Left lung (tissue), 14 donors: ENCODE measurements at places on chromosomes 11 and 22. TPM values are rescaled to one million over a fixed set of nuclear protein-coding genes. Genes with fewer than 3 reads are reported as not detected.

The EPS8L2 gene
- polyA plus RNA-seq = 52.5 TPM

The YPEL4 gene
- polyA plus RNA-seq = 7.2 TPM

The EIF3M gene
- polyA plus RNA-seq = 369 TPM

The LARGE1 gene
- 36.1 TPM for polyA plus RNA-seq

The TMEM191B gene
- polyA plus RNA-seq = 0.54 TPM

The TBC1D10A gene
- 17.8 TPM for polyA plus RNA-seq

The KDM4D gene
- 2.5 TPM for polyA plus RNA-seq

The SLC6A5 gene
- not detected for polyA plus RNA-seq

The LRP5 gene
- polyA plus RNA-seq = 57.7 TPM

The MOV10L1 gene
- polyA plus RNA-seq = 4.6 TPM

The RPS6KA4 gene
- 11.8 TPM for polyA plus RNA-seq

- DNase-seq = no peak
Observed at GRCh38 chr11:115676206-115676605, 172.0 kb upstream of the CADM1 start.

- no peak for DNase-seq
Observed at GRCh38 chr11:3971756-3972404, 116.4 kb downstream of the STIM1 start.

DNA sequence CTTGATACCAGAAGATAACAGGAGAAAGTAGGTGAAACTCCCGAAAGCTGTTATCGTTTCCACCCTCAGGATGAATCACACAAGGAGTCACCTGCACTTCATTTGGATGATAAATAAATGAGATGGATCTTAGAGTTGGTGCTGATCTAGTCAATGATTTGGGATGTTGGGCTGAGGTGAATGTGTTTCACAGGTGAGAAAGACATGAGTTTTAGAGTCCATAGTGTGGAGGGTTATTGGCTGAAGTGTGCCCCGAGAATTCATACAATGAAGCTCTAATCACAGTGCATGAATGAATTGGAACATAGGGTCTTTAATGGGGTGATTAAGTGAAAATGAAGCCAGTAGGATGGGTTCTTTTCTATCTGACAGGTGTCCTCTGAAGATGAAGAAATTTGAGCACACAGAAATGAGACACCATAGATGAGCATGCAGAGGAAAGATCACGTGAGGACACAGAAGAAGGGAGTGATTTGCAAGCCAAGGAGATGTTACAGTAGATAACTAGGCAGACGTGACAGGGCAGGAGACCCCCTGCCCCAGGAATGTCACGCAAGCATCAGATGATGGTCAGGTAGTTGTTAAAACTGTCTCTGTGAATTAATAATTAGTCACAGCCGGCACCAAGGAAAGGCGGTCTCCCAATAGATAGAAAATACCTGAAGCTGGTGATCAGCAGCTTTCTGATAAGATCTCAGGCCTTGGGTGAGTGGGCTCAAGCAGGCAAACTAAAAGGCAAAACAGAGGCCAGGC is 60.3 kb upstream of the IGLL5 start:
- no peak for DNase-seq

- DNase-seq = no peak
Observed at GRCh38 chr11:44315947-44316658, 6.2 kb upstream of the ALX4 start.

GRCh38 chr11:124493016-124493655 is 47.6 kb upstream of the OR8B8 start:
- no peak for DNase-seq

- DNase-seq = no peak
Observed at GRCh38 chr11:124415356-124415923, 9.2 kb downstream of the OR8B4 start.

DNA sequence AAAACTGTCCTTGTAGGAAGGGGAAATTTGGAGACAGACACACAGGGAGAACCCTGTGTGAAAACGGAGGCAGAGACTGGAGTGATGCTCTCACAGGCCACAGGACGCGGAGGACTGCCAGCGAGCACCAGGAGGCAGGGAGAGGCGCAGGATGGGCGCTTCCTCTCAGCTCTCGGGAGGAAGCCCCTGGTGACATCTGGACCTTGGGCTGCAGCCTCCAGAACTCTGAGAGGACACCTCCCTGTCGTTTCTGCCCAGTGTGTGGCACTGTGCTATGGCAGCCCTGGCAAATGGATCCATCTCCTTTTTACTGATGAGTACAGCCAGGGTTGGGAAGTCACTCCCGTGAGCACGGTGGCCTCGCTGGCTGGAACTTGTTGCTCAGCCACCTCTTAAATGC is 73.9 kb downstream of the LRRC32 start:
- DNase-seq = no peak

DNA sequence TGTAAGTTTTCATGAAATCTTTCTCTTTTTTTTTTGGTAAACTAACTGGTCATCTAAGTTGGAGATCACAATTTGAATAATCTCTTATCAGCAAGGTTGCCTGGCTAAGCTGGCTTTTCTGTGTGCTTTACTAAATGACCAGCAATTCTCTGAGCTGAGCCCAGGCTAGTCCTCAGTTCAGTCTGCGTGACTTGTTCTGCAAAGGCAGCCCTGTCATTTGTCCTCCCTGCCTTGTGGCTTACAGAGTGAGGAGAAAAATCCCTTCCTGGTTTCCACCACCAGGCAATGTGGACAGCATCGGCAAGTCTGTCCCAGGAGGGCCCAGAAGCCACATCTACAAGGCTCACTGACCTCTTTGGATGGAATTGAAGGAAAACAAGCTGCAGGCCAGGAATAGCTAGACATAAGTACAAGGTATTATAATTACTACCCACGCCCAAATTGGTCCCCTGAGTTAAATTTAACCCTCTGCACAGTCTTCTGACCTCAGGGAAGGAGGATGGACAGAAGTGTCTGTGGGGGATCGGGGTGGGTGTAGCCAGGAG is 108.6 kb downstream of the SCN3B start:
- DNase-seq = no peak

- DNase-seq = no peak
Observed at GRCh38 chr11:62438641-62439040, 19.8 kb downstream of the SCGB1A1 start.

DNA sequence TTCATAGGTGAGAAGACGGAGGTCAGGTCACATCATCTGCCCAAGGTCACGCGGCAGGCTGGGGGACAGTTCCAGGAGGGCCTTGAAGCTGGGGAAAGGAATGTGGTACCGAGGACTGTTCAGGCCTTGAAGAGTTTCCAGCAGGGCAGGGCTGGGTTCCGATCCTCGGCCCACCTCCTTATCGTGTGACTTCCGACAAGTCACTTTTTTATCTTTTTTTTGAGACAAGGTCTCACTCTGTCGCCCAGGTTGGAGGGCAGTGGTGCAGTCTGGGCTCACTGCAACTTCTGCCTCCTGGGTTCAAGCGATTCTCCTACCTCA is 623 bp downstream of the NDUFS8 start:
- no peak for DNase-seq

GRCh38 chr11:1920909-1921573 is 1.5 kb downstream of the TNNT3 start:
- DNase-seq = no peak

DNA sequence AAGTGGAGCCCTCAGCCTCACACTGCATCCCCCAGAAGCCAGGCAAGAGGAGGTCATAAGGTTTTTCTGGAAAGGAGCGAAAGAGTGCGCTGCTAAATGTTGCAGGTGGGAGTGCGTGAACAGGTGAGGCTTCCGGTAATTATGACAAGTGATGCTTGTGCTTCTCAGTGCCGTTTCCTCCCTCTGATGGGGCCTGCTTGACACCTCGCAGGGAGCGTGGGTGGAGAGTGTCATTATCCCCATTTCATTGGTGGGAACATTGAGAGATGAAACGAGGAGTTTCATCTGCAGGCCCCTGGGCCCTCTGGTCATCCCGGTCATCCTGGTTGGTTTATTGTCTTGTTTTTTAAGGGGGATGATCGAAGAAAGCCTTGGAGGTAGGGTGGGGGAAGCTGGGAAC is 57.5 kb downstream of the BCR start:
- DNase-seq = no peak

DNA sequence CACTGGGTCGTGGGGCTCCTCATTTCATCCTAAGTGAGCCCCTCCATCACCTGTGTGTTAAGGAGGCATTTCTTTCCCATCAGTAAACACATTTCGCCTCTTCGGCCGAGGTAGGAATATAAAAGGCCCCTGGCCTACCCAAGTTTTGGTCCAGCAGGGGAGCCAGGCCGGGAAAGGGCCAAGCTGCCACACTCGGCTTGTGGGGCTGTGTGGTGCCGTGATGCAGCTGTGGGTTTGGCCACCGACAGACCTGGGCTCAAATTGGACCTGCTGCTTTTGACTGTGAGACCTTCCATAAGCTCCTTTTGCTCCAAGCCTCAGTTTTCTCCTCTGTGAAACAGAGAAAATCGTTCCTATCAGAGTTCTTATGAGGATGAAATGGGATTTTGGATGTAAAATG is 771 bp downstream of the NDUFV1 start:
- DNase-seq = no peak

DNA sequence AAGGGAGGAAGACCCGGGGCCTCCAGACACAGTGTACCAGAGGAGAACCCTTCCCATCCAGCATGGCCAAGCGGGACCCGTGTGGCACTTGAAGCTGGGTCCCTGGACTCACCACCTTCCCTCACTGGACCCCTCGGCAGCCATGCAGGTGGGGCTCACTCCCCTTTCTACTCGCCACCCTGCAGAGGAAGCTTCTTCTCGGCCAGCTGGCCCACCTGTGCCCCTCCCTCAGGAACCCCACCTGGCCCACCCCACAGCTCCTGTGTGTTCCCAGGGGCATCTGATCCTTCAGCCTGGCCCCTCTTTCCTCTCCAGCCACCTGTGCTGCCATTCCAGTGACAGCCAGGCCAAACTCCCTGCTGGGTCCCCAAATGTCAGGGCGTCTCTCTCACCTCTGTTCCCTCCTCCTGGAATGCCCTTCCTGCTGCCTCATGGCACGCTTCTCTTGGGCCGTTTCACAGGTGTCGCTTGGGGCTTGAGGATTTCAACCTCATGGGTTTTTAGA is 38.0 kb downstream of the IGF2 start:
- no peak for DNase-seq

DNA sequence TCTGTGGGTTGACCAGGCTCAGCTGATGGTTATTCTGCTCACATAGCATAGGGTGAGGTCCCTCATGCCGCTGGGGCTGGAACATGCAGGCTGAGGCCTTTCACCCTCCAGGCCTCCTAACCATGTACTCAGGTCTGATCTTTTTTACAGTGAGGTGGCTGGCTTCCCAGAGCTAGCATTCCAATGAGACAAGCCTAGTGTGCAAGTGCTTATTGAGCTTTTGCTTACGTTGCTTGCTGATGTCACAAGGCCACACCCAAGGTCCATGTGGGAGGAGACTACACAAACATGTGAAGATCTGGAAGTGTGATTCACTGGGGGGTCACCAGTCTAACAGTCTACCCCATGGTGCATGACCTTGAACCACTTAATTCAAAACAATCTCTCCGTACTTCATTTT is 33.9 kb downstream of the ISX start:
- no peak for DNase-seq
